ENCODE measurements at places on chromosomes 4 and X.
A peak's percentile ranks its signal among the peaks of the same experiment; 100 is the strongest.

- no peak for DNase-seq
These were observed 110.3 kb upstream of the PDHA2 start for GRCh38 chr4:95729596-95729995.

GRCh38 chr4:159238631-159239030 lies 135.8 kb downstream of the RAPGEF2 start:
- DNase-seq, result no peak

DNA sequence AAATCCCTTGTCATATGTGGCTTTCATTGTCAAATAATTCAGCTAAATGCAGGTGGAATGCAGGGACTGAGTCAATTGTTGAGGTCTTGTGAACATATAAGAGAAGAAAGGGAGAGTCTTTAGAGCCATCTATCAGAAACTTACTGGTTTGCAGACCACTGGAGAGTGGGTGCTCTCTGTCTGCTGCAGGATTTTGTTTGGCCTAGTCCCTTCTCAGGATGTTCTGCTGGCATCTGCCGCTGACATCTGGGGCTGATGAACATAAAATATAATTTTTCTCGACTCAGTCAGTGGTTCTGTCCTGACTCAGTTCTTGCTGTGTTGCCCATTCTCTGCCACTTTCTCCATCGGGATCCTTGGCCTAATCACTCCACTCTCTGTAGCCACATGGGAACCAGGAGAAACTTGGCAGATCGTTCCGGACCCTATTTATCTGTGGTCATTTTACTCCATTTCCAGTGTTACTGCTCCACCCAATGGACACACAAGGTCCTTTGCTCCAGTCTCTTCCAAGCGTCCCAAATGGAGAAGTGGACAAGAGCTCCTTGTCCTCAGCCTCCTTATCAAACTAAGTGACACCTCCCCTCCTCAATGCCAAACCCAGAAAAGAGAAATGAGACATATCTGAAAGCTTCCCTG lies 436.2 kb downstream of the FAT4 start:
- DNase-seq, result no peak

DNA sequence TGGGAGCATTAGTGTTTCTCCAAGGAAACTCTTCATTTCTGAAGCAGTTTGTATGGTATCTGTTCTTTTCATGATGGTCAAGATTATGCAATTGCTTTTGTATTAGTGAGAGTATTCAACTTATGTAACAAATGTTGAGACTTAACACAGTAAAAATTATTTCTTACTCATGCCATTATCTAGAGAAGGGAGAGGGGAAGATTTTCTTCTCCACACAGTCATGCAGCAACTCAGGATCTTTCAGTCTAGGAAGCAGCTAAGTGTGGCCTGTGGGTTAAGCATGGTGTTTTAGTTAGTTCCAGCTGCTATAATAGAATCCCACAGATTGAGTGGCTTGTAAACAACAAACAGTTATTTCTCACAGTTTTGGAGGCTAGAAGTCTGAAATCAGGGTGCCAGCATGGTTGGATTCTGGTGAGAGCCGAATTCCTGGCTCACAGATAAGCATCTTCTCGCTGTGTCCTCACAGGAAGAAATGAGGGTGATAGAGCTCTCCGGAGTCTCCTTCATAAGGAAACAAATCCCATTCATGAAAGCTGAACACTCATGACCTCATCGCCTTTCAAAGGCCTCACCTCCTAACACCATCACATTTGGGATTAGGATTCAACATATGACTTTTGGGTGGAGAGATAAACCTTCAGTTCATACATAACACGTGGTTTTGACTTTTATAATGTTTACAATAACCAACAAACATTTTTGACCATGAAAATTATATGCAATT lies 101.2 kb downstream of the FRMPD4 start:
- DNase-seq, result no peak

DNA sequence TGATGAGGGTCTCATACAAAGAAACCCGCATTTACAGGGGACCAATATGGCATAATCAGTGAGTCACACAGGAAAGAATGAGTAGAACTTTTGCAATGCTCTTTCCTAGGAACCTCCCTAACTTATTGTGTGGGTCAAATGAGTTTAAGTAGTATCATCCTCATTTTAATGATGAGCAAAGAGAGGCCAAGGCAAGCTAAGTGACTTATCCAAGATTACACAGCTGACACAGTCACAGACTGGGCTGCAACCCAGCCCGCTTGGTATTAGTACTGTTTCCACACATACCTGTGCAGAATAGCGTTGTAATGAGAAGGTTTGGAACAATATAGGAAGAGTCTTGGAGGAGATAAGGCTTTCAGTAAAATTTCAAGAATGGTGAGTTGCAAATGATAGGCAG lies 91.0 kb upstream of the PPP1R2C start:
- DNase-seq, result no peak

DNA sequence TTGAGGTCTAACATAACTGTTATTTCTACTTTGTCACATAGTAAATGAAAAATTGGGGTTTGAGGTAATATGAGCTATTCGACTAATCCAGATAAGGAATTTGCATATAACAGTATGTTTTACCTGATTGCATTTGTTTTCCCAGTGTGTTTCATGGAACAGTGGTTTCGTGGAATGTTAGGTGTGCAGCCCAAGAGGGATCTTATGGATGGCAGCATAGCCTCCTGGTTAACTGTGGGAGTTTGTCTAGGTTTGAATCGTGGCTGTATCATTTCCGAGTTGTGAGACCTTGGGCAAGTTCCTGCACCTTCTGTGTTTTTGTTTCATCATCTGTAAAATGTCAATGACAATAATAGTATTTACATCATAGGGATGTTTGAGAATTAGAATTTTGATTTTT lies 7.9 kb downstream of the BMPR1B start:
- no peak for DNase-seq

GRCh38 chr4:1182313-1182712 lies 9.9 kb upstream of the SPON2 start:
- DNase-seq, result no peak

DNA sequence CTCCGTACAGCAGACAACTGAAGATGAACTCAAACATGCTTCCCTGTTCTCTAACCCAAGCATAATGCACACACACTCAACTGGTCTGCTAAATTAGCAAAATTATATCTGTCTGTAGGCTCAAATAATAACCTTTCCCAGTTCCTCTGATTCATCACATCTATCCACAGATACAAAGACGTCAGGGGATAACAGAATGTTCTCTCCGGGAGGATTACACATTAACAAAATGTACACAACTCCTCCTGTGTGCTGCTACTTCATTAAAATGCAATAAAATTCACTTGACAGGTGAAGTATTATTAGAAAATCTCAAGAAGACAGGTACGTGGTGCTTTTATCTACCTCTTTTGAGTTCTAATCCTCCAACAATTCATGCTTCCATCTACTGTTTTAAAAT lies 57.4 kb downstream of the FAT1 start:
- DNase-seq, result no peak

DNA sequence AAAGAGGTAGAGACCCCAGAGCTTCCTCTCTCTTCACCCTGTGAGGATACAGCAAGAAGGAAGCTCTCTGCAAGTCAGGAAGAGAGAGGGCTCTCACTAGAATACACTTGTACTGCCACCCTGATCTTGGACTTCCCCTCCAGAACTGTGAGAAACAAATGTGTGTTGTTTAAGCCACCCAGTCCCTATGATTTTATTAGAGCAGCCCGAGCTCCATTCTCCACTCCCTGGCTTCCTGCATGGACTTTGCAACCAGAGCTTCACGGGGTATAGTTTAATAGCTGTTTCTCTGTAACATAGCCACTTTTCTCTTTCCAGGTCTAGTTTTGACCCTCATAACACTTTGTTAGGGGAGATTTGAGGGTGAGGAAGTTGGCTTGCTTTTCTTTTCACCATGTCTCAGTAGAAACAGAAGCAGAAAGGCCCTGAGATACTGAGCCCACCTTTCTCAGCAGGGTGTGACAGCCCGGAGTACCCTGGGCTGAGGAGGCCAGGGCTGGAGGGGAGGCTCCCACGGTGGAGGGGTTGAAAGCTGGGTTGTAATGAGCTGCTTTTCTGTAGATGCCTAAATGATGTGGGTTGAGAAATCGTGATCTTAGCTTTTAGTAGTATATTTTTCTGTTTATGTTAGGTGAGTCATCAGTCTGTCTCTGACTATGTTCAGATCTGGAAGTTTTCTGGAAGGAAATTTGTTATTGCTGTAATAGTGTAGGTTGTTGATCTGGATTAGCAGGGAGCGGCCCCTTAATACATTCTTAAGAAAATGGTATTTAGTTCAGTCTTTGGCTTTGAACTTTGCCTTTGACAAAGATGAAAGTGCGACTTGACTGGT lies 118.6 kb downstream of the PTTG2 start:
- DNase-seq, result peak; percentile 35

- DNase-seq, result no peak
These were observed 78.5 kb downstream of the EFHC2 start for GRCh38 chrX:44264936-44265335.

DNA sequence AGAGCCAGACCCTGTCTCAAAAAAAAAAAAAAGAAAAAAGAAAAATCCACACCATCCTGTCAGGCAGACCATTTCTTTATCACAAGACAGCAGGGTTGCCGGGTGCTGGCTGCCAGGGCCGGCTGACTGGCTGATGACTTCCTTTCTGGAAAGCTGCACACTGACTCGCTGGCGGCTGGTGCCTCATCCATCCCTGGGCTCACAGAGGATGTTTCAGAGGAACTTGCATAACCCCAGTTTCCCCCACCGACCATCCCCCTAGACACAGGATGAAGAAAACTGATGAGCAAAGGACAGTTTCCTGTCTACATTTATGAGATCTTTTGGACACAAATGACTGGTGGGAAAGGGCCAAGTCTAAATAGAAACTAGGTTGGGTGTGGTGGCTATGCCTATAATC lies 14.1 kb downstream of the HPSE start:
- DNase-seq, result peak; percentile 4

DNA sequence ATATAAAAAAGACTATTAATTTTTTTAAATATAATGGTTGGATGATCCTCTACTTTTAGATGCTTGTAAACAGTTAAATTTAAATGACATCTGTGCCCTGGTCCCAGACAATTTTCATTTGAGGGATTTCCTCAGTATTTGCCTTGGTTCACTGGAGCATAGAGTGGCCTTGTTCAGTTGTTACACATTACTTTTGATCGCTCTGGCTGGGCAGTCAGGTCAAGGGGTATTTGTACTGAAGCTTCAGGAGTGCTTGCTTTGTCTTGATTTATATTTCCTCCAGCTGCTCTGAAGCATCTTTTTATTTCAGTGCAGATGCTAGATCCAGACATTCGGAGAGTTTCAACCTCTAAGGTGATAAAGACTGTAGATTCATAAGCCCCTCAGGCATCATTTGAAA lies 50.0 kb downstream of the COMMD8 start:
- DNase-seq, result no peak

- DNase-seq, result no peak
These were observed 13.3 kb downstream of the CETN2 start for GRCh38 chrX:152817078-152817764.

DNA sequence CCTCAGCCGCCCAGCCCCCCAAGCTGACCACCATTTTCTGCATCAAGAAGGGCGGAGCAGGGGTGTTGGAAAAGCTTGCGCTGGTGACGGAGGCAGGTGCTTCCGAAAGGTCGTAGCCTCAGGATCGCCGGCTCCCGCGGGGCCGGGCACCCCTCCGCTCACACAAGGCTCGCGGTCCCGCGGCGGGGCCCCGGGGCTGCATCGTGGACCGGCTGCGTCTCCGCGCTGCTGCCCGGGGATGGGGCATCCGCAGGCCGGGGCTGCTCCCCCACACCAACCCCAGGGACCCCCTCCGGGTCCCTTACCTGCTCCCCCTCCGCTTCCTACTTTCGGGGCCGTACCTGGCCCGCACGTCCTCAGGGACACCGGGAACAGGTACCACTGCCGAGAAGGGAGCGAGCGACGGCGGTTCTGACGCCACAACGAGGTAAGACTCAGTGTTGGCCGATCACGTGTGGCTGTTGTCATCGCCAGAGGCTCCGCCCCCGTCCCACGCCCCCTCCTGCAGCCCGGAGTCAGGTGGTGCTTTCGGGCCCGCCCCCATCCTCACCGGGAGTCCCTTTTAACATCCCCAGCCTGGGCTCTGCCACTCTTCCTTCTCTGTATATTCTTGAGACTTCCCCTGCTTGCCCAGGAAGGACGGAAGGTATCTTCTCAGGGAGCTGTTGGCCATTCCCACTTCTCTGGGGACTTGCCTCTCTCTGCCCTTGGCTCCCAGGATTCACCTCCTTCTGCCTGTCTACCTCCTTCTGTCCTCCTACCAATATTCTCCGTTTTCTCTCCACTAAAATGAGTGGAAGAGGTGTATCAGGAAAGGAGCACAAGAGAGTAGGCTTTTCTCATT lies at the start of gene BEX2:
BEX2 (minus strand) TSS at position 436 of the 844 bp plus-strand sequence. CDS start 1,014 bp downstream, outside the sequence.
- no peak for DNase-seq

DNA sequence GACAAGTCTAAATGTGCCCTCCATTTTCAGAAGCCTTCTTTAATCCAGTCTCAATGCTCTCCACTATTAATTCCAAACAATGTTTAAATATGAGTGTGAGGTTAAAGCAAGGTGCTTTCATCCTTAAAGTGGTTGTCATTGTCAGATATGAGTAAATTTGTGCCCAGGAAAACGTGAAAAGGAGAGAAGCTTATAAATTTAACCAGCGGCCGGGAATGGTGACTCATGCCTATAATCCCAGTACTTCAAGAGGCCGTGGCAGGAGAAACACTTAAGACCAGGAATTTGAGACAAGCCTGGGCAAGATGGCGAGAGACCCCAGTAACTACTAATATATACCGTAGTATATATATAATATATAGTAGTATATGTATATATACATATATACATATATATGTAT lies 270.0 kb downstream of the ARHGAP24 start:
- DNase-seq, result no peak

GRCh38 chr4:185335579-185335978 lies 60.1 kb downstream of the LRP2BP start:
- no peak for DNase-seq

DNA sequence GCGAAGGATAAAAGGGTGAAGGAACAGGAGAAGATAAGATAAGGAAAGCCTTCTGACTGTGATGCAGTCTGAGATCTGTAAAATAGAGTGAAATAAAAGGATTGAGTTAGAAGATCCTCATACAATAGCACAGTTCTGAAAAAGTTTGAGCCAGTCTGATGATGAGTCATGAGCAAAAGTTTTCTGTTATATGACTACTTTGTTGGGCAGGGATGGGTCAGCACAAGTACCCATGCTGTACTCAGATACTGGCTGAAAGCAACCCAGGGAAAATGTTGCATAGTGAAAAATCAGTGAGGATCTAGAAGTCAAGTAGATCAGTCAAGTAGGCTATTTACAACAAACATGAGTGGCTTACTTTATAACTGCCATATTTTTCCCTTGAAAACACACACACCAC lies 253.5 kb downstream of the PCDH10 start:
- DNase-seq, result no peak

- no peak for DNase-seq
These were observed 139.1 kb downstream of the VEGFC start for GRCh38 chr4:176653401-176654220.
